K562 (cell line): ENCODE measurements at places on chromosomes 13 and 19. TPM values are rescaled to one million over a fixed set of nuclear protein-coding genes. Genes with fewer than 3 reads are reported as not detected.

Gene PGLYRP2
- total RNA-seq, result not detected in 2 replicates

Gene STOML3
- total RNA-seq, result not detected in 2 replicates

- H3K27ac ChIP-seq, result no peak overlapping the region
- H3K36me3 ChIP-seq, result no peaks in the 10 kb centered on the region
- no peak for DNase-seq
- peaks cover 21% of the 10 kb centered on the region; the same call in 2 of the 3 replicates for H3K4me1 ChIP-seq
These were observed 12.6 kb upstream of the RAB20 start for GRCh38 chr13:110574161-110574560.

DNA sequence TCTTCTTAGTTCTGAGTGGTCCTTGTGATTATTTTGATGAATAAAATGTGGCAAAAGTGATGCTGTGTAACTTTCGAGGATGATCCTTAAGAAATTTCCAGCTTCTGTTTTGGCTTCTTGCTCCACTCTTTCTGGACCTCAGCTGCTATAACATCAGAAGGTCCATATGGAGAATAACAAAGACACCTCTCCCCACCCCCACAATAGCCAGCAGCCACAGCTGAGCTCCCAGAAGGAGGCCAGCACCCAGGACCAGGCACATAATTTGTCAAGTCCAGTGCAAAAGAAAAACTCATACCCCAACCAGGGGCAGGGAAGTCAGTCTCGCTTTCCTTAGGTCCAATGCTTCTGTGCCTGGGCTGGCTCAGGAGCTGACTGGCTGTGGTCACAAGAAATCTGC, 357.6 kb downstream of the RFC3 start:
- H3K27ac ChIP-seq, result no peak overlapping the region
- no peaks in the 10 kb centered on the region for H3K36me3 ChIP-seq
- no peaks in the 10 kb centered on the region for H3K27me3 ChIP-seq
- no peaks in the 10 kb centered on the region for H3K4me1 ChIP-seq
- DNase-seq, result no peak

DNA sequence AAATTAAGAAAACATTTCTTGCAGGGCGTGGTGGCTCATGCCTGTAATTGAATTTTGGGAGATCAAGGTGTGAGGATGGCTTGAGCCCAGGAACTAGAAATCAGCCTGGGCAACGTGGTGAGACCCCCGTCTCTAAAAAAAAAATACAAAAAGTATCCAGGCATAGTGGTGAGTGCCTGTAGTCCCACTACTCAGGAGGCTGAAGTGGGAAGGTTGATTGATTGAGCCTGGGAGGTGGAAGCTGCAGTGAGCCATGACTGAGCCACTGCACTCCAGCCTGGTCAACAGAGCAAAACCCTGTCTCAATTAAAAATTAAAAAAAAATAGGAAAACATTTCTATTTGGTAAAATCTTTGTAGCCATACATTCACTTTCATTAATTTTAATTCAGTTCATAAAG, 526.5 kb downstream of the PCDH9 start:
- H3K36me3 ChIP-seq, result no peaks in the 10 kb centered on the region
- no peaks in the 10 kb centered on the region for H3K27me3 ChIP-seq
- no peaks in the 10 kb centered on the region for H3K4me1 ChIP-seq
- H3K27ac ChIP-seq, result no peak overlapping the region
- no peak for DNase-seq

GRCh38 chr19:2616741-2617392, 85.6 kb downstream of the GNG7 start:
- H3K36me3 ChIP-seq, result no peaks in the 10 kb centered on the region
- H3K4me3 ChIP-seq, result no peak overlapping the region
- 0 out of 3 replicates have a peak, but pooled peaks cover 2% of the 10 kb centered on the region for H3K27me3 ChIP-seq
- DNase-seq, result no peak
- H3K4me1 ChIP-seq, result peaks cover 13% of the 10 kb centered on the region

- DNase-seq, result peak; percentile 31
- H3K4me1 ChIP-seq, result peaks cover 5% of the 10 kb centered on the region
- H3K27ac ChIP-seq, result peak overlapping the region; percentile 78; the same call in 2 of the 3 replicates
- no peaks in the 10 kb centered on the region for H3K27me3 ChIP-seq
- H3K4me3 ChIP-seq, result no peak overlapping the region
- no peaks in the 10 kb centered on the region for H3K36me3 ChIP-seq
These were observed 16.1 kb upstream of the ABCC4 start for GRCh38 chr13:95317039-95317989.

DNA sequence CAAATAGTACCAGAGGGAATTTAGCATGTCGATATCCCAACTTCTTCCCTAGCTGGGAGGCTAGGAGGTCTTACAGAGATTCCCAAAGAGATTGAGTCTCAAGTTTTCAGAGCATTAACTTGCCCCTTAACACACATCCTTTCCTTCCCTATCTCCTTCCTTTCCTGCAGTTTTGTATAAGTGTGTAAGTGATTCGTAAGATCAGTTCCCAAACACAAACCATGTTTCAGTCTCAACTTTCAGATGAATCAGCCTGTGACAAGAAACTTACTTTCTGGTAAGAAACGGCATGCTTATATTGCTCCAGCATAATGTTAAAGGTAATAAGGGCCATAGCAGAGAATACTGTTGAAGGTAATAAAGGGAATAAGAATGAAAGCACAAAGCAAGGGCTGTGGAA, 472.2 kb downstream of the LIG4 start:
- no peaks in the 10 kb centered on the region for H3K4me1 ChIP-seq
- no peak overlapping the region for H3K27ac ChIP-seq
- no peaks in the 10 kb centered on the region for H3K27me3 ChIP-seq
- DNase-seq, result no peak
- H3K36me3 ChIP-seq, result no peaks in the 10 kb centered on the region
- no peak overlapping the region for H3K4me3 ChIP-seq

DNA sequence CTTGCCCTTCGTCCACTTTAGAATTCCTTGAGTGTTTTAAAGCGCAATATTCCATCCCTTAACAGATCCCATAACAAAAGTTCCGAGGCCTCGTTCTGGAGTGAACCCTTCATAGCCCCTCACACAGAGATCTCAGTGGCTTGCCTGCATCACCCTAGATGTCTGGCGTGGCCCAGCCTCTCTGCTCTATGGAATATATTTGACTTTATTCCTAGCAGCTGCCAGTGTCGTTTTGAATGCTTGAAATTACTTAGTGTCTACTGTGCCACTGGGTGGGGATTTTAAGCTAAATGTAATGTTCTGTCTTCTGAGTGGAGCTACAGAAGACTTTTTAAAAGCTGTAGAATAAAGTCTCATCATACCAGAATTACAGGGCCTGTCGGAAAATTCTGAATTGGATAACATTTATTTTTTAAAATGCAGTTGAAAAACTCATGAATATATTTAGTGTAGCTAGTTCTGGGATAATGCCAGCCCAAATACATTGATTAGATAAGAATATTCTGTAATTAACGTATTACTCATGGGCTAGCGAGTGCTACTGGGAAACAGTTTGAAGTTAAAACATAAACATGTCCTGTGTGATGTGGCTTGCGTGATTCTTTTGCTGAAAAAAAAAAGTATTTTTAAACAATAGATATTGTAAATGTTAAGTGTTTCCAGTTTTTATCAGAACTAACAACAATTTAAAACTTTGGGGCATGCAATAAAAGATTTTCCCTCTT, 111.8 kb downstream of the ESD start:
- no peak for DNase-seq
- H3K4me3 ChIP-seq, result no peak overlapping the region

GRCh38 chr19:56372281-56372680, 21.1 kb downstream of the ZNF582 start:
- peaks cover 7% of the 10 kb centered on the region; the same call in 1 of the 2 replicates for H3K4me1 ChIP-seq
- peaks cover 79% of the 10 kb centered on the region for H3K36me3 ChIP-seq
- H3K27ac ChIP-seq, result no peak overlapping the region
- no peak overlapping the region for H3K4me3 ChIP-seq
- H3K27me3 ChIP-seq, result no peaks in the 10 kb centered on the region

DNA sequence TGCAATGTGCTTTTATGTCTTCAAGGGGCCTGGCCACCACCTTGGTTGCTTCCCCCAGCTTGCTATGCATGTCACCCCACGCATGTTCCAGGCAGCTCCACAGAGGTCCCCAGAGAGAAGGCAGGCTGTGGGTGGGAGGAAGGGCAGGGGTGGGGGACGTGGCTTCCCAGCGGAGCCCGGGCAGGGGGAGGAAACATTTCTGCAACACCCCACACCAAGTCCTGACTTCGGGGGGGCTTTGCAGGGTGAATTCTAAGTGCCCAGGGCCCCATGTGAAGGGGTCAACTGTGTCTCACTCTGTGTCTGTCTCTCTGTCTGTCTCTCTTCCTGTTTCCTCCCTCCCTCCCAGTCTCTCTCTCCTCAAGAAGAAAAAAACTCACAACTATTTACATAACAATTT, 39.6 kb downstream of the LTBP4 start:
- peak; percentile 42 for DNase-seq
- no peak overlapping the region for H3K4me3 ChIP-seq
- peaks cover 4% of the 10 kb centered on the region; the same call in 2 of the 3 replicates for H3K4me1 ChIP-seq
- H3K36me3 ChIP-seq, result no peaks in the 10 kb centered on the region
- no peaks in the 10 kb centered on the region for H3K27me3 ChIP-seq
- H3K27ac ChIP-seq, result peak overlapping the region; percentile 45; the same call in 2 of the 3 replicates

GRCh38 chr19:4089400-4089908, 22.8 kb upstream of the ZBTB7A start:
- peak overlapping the region; percentile 63; the same call in 2 of the 3 replicates for H3K27ac ChIP-seq
- no peaks in the 10 kb centered on the region for H3K27me3 ChIP-seq
- DNase-seq, result no peak
- H3K4me3 ChIP-seq, result no peak overlapping the region
- peaks cover 40% of the 10 kb centered on the region; the same call in 1 of the 3 replicates for H3K36me3 ChIP-seq
